ENCODE measurements at places on chromosomes 11 and 22.

DNA sequence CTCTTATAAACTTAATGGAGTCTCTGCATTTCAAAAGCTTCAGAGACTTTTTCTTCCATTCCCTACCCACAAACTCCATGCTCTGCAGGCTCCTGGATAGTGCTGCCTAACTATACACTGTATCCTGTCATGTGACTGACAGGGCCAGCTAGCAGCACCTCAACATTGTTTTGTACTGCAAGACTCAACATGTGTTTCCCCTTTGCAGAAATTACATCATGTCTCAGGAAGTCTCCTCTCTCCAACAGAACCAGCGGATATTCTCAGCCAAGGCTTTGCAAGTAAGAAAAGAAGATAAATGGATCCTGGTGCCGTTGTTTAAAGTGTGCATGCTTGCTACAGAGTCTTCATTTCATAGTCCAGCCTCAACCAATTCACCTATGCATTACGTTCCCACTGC, 164.0 kb upstream of the UBASH3B start:
- no peak for DNase-seq

GRCh38 chr11:28625532-28625931, 517.3 kb downstream of the METTL15 start:
- DNase-seq: no peak

- DNase-seq: no peak
Observed at GRCh38 chr11:44791316-44791925, 64.7 kb downstream of the TSPAN18 start.

DNA sequence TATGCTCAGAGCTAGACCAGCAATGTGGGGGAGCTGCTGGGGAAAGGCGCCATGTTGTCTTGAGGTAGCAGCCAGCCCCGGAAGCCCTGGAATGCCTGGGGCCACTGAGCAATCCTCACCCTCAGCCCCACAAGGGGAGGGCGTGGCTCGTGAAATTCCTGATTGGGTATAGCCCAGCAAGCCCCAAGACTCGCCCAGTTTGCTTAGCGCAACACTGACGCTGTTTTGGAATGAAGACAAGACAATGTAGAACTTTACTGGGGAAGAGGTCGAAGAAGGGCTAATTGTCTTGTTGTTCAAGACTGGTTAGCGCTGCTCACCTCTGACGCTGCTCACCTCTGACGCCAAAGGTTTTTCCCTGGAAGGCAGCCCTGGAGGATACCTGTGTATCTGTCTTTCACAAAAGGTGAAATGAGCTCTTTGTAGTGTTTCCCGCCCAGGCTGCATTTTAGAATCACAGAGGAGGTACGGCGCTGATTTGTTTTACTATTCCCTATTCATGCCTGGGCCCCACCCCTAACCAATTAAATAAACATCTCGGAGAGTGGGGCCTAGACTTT, 47.6 kb downstream of the ST3GAL4 start:
- no peak for DNase-seq

DNA sequence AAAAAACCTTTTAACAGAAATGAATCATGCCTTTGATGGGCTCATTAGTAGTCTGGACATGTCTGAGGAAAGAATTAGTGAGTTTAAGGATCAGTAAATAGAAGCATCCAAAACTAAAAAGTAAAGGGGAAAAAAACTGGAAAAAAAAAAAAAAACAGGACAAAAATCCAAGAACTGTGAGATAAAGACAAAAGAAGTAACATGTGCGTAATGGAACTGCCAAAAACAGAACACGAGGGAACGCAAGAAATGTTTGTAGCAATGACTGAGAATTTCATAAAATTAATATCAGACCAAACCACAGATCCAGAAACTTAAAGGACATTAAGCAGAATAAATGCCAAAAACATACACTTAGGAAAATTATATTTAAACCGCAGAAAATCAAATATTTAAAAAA, 77.4 kb downstream of the MS4A13 start:
- DNase-seq: no peak

Data from ACHN (cell line).